Stimulated activated CD4-positive, alpha-beta T cell treated with anti-CD3 and anti-CD28 coated beads, TNF-alpha, amount 100 ng/mL, for 48 hours (primary cell): ENCODE measurements at places on chromosomes 3 and 15.

- no peak for DNase-seq
These were observed 238.8 kb downstream of the RPLP1 start for GRCh38 chr15:69691307-69692015.

- no peak for DNase-seq
These were observed 636 bp downstream of the TBC1D21 start for GRCh38 chr15:73873889-73874511.

DNA sequence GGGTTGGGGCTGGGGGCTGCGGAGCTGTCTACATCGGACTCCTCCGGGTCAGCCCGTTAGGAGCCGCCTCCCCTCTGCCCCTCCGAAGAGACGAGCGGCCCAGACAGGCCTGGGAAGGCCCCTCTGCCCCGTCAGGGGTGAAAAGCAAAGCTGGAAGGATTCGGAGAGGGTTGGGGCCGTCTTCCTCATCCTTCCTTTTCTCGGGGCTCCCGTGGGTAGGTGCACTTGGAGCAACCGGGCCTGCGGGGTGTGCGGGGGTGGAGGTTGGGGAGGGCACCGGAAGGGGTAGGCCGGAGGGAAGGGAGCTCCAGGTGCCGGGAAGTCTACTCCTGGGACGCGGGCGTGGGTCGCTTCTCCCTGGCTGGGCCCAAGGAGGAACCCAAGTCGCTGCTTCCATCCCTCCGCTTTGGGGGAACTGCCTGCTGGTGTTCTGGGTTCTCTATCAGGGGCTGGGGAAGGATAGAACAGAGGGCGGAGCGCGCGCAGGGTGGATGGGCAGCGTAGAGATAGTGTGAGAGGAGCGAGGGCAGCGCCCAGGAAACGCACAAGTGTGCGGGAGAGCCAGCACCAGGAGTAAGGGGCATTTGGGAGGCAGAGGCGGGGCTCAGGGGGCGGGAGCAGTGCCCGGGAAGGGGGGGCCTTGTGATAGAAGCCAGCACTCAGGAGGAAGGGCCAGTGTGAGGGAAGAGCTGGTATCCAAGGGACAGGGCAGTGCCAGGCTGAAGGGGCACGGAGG, 590 bp downstream of the POLR2H start:
- DNase-seq = peak; percentile 42

- no peak for DNase-seq
These were observed 5.7 kb downstream of the ATP13A3 start for GRCh38 chr3:194481103-194481502.

DNA sequence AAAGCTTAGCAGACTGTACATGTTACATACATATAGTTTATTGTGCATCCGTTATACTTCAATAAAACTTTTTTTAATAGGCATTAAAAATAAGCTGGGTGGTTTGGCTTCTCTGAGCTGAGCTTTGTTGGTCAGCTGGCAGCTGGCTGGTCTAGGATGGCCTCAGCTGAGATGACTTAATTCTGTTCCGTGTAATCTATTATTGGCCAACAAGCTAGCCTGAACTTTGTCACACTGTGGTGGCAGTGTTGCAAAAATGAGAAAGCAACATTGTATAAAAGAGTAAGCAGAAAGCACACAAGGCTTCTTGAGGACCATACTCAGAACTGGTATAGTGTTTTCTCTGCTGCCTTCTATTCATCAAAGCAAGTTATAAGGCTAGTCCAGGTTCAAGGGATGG, 45.2 kb downstream of the CGGBP1 start:
- DNase-seq = no peak

DNA sequence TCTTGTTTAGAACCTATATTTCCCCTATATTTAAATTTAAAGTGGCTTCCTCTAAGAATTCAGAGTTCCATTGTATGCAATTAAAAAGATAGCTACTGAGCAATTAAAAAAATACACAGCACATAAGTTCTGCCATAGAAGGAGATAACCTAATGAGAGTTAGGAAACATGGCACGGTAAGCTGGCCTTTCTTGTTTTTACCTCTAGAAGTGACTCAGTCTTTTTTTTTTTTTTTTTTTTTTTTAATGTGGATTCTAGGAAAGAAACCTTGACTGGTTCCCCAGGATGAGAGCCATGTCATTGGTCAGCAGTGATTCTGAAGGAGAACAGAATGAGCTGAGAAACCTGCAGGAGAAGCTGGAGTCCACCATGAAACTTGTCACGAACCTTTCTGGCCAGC, 142.7 kb upstream of the BHLHE40 start:
- DNase-seq = no peak

DNA sequence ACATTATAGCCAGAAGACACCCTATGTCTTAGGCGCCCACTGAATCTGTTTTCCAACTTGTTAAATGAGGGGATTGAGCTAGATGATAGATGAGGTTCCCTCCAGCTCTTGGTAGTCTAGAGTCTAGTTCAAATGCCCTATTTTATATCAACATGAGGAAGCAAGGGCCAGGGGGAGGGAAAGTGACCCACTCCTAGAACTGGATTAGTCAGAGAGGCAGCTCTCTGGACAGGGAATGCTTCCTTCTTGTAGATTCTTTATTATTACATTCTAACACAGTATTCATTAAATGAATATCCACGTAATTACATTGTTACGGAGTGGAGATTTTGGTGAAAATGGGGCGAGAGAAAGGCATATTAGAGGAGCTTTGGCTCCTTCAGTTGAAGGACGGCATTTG, 89.5 kb downstream of the RAD18 start:
- no peak for DNase-seq

GRCh38 chr3:149426325-149426724, 48.2 kb upstream of the TM4SF4 start:
- DNase-seq = no peak

DNA sequence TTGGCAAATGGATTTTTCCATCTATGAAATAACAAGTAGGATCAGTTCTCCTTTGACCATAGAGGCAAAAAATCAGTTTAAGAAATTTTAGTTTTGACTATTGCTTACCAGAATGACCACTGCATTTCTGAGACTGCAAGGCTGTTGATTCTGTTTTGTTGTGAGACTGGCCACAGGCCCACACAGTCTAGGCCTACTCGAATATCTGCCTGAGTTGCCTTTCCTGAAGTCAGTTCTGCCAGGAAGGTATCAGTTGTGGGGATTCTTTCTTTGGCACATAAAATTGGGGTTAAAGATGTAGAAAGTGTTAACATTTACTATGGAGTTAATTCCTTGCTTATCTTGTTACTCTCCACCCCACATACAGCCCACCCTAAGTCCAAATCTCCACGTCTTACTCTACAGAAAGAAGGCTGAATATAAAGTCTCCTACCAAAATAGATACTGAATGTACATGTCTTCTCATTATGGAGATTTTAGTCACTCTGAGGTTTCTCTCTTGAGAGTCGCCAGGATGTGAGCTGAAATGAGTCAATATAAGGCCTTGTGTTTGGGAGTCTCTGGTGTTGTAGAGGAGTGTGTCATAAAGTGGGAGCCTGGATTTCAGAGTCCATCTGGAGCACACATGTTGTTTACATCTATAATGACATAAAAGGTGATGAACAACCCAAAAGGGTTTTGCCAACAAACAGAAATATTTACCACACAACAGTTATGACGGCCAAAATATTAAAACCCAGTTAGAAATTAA, 45.0 kb upstream of the WWTR1 start:
- no peak for DNase-seq
